NAMALWA (cell line): ENCODE measurements at places on chromosomes 7 and 10.

- no peak for DNase-seq
These were observed 4.9 kb upstream of the SLF2 start for GRCh38 chr10:100907773-100908363.

- no peak for DNase-seq
These were observed 103.9 kb downstream of the TNS3 start for GRCh38 chr7:47478017-47478344.

GRCh38 chr7:102220960-102221800 is 65.5 kb upstream of the SH2B2 start:
- DNase-seq = no peak

- DNase-seq = no peak
These were observed 12.4 kb downstream of the CAMK2B start for GRCh38 chr7:44313016-44313415.

DNA sequence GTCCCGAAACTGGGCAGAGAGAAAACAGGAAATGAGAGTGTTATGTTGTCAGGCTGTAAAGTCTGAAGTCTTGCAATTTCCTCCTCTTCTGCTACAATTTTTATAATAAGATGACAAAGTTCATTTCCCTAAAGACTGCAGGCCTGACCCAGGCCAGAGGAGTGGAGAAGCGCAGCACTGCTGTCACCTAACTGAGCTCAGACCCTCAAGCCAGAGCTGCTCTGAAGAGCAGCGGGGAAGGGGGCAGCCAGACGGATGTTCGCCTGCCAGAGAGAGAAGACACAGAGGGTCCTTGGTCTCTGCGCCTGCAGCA is 12.6 kb upstream of the AOAH start:
- peak; percentile 34 for DNase-seq

DNA sequence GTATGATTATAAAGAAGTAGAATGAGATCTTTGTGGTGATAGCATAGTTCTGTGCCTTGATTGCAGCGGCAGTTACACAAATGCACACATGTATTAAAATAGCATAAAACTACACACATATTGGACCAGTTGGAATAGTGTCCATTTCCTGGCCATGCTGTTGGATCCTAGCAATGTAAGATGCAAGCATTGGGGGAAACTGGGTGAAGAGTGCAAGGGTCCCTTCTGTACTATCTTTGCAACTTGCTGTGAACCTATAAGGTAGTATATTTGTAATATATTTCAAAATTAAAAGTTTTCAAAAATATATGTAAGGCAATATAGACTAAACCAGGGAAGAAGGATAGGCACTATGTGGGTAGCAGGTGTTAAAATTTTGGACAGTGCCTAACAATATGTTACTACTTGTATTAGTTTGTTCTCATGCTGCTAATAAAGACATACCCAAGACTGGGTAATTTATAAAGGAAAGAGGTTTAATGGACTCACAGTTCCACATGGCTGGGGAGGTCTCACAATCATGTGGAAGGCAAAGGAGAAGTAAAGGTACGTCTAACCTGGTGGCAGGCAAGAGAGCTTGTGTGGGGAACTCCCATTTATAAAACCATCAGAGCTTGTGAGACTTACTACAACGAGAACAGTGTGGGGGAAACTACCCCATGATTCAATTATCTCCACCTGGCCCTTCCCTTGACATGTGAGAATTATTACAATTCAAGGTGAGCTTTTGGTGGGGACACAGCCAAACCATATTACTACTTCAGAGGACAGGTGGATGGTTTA is 71.4 kb downstream of the RGS10 start:
- DNase-seq = no peak

- DNase-seq = no peak
These were observed 36.2 kb upstream of the TMEM106B start for GRCh38 chr7:12174931-12175330.

DNA sequence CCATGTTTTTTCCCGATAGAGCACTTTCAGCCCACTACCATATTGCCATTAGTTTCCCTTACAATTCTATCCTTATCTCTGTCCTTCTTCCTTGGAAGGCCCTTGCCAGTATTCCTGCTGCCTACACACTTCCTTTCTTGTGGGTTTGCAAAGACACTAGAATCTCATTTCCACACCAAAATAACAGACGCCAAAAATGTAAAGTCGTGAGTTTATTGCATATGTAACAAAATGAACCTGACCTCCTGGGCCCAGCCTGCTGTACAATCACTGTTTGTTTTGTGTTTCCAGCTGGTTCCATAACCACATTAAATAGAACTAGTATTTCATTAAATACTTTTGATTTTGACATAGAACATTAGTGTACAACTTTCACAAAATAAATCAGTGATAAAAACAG is 116.7 kb downstream of the SMURF1 start:
- DNase-seq = no peak

DNA sequence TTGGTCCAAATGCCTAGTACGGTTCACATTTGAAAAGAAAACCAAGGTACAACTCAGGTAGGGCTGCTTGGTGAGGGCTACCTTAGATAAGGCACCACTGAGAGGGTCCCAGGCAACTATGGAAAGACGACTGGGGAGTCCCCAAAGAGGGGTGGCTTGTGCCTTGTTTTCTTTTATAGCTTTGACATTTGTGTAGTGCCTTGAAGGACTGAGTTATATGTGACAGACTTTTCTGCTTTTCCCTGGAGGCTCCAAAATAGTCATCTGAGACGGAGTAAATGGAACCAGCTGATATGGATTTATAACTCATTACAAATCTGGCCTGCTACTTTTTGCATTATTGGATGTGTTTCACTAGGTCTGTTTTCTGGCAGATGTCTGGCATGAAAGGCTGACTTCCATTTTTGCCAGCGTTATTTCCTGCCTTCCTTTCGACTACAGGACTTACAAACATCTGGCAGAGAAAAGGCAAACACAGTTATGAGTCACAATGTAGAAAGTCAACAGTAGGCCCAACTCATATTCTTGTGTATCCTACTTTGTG is 88.2 kb upstream of the IMMP2L start:
- DNase-seq = no peak

- DNase-seq = no peak
These were observed 67.6 kb downstream of the CUBN start for GRCh38 chr10:17062009-17062408.

DNA sequence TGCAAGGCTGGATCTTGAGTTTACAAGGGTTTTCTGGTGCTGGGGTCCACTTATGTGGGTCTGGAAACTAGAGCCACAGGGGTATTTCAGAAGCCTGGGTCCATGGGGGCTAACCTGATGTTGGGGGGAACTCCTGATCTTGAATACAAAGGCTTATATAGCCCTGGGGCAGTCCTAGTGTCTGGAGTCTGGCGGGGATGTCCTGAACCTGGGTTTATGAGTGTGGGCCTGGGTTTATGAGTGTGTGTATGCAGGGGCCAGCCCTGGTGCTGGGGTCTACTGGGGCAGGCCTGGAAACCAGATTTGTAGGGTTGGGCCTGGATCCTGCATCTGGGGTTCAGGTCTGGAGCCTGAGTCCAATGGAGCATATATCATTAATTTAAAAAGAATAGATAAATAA is 146.5 kb upstream of the C1GALT1 start:
- no peak for DNase-seq
